ENCODE measurements at places on chromosomes 2 and 18.

DNA sequence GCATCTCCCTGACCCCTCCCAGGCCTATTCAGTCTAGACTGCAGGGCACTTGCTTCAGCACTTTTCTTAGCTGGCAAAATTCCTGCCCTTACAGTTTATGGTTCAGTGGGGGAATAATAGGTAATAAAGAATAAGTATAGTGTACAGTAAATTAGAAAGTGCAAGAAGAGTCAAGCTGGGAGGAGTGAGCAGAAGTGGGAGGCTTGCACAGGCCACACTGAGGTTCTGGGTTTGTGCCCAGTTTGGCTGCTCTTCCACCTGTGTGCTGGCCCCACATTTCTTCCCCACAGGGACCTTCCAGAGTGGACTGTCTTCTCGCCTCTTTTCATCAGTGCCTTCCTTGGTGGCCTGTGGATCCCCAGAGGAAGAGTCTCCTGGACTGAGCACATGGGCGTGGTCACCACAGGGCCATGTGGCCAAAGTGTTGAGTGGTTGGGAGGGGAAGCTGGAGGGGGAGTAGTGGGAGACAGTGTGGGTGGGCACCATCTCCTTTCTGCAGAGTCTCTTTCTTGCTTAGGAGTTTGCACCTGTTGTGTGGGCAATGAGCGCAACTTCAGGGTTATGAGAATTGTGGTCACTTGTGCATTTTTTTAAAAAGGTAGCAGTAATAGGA, 128.6 kb upstream of the ZSWIM2 start:
- no peak for DNase-seq

DNA sequence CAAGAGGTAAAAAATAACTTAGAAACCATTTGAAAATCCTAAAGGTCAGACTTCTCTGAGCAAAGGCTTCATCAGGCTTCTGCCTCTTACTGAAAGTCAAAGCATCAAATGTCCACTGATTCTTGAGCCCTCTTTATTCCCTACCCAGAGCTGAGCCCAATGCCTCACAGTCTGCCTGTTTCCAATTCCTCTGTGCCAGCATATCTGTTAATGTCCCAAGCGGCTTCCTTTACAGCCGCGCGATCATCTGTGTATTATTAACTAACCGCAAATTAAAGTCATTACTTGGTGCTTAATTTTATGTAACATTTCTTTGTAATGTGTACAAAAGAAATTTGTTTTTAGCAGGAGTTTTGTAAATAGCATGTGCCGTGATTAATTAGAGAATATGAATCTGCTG, 418.8 kb upstream of the HNRNPA3 start:
- DNase-seq, result no peak

- DNase-seq, result no peak
Observed at GRCh38 chr2:124663645-124663997, 638.5 kb downstream of the CNTNAP5 start.

DNA sequence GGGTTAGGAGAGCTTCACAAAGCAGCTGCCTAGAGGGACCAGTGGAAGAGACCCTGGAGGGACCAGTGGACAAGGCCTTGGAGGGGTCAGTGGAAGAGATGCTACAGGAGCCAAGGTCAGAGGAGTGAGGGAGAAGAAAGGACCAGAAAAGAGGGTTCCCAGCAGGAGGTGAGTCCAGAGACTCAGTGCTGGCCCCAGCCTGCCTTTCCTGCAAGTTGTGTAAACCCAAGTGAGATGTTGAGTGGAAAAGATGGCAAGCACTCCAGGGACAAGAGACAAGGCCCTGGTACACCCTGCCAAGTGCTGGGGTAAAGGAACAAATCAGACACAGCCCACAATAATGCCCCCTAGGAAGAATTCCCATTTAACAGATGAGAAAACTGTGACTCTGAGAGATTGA, 94.4 kb downstream of the TTC32 start:
- DNase-seq, result no peak
